ENCODE measurements at places on chromosomes 7 and 10.

DNA sequence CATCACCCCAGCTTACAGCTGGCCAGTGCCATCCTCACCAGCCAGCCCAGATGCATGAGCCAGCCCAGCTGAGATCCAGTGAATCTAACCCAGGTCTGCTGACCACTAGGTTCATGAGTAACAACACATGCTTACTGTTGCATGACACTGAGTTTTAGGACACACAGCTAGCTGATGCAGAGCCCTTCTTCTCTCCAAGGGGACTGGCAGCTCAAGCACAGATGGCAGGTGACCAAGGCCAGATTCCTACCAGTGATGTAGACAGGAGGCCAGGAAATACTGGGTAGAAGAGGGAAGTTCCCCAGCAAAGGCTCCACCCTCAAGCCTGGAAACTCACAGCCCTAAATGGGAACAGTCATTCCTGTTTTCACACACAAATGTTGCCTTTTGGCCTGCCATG is 236.6 kb downstream of the GRID1 start:
- no peak for DNase-seq

DNA sequence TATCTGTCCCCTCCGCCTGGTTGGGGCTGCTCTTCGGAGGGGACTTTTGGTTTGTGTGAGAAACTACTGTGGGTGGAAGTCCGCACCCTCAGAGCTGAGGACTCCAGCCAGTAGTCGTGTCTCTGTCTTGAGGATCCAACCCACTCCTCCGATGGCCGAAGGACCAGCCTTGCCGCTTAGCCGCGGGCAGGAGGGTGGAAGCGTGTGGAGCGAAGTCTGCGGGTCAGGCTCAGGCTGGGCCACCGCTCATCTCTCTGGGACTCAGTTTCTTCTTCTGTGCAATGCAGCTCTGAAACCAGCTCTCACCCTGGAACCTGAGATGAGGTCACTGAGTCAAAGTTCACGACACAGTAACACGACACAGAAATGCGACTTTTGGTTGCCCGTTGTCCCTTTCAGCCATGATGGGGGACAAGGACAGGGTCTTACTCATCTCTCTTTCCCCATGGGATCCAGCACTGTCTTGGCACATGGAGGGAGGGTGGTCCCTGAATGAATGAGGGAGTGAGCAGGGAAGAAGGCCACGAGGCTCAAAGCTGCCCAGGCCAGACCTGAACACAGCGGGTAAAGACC is 133.3 kb upstream of the PODXL start:
- no peak for DNase-seq

GRCh38 chr10:132355297-132355696 is 23.3 kb downstream of the LRRC27 start:
- DNase-seq: no peak

DNA sequence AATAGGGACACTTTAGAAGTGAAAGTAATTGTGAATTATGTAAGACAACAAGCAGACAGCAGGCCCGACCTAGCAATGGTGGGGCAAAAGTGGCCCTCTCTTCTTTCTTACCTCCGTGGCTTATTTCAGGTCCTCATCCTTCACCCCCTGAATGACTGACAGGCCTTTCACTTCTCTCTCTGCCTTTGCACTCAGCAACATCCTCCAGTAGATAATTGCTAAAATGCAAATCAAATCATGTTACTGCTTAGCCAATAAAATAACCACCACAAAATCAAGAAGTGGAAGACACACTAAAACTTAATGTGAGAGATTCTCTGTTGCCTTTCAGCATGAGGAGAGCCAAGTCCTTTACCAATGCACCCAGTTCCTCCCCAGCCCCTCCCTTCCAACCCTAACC is 274.6 kb upstream of the ZNF32 start:
- DNase-seq: no peak

DNA sequence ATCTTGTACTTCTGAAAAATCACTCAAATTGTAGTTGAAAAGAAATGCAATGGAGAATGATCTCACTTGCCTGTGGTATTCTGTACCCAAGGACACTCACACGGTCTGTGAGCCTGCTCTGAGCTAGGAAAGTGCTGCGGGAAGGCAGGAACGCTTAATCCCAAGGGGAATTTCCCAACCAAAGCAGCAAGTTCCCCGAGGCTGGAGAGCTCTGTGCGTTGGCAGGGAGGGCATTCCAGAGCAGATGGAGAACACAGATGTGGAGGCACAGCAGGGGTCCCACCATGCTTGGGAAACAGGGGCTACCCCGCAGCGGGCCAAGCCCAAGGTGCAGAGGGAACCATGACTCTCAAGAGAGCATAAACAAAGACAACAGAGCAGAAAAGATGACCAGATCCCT is 13.6 kb downstream of the SVIL start:
- no peak for DNase-seq

DNA sequence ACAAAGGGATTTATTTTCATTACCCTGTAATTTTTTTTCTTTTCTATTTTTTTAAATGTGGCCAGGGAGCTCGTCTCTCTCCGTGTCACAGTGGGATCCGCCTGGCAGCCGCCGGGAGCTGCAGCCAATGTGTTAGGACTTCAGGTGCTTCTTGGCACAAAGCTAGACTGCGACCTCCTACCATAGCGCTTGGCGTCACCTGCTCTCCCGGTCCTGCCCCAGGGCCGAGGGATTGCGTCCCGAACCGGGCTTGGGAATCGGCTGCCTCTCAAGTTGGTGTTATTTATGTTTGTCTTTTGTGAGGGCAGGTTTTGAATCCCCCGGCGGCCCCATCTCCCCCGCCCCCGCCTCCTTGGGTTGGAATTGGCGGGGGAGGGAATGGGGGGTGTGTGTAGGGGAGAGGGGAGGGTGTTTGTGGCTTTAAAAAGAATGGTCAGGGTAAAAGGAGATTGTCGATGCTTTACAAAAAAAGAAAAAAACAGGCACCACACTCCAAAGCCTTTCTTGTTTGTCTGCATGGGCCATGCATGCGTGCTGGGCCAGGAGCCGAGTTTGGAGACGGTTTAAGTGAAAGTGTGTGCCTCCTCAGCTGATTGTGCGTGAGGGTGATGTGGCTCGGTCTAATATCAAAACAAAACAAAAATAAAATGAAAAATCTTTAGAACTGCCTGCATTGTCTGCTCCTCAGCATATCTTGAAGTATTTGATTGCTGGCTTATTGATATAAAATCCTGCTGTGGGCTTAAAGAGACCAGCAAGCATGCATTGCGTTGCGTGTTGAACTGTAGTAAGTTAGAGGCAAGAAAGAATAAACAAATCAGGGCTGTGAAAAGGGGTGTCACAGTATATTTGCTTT is 1.2 kb downstream of the PPP1R9A start:
- DNase-seq: no peak

DNA sequence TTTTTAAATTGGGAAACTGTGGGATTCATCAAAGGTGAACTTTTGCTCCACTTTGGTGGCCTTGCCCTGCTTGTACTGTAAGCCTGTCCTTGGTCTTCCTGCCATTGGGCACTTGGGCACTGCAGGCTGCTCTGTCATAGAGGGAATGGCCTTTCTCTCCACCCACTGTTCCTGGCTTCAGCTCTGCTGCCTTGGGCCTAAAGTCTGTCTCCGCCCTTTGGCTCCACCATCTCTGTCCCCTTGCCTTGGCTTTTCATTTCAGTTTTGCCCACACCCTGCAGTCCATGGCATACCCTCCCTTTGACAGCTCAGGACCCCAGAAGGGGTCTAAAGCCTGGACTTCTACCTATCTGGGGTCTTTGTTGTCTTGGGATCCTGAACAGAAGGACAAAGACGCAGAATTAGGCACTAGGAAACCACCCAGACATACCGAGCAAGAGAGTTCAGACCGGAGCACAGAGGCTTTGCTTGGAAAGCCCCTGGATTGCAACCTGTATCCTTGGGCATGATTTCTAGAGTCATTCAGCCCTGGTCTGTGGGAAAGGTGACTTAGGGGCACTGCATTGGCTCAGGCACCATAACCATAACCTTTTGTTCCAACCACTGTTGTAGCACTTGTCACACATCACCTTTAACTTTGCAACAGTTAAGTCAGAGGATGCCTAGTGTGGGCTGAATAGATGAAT is 5.2 kb upstream of the ARHGAP22 start:
- DNase-seq: no peak

- no peak for DNase-seq
These were observed 52.1 kb downstream of the GNAI1 start for GRCh38 chr7:80186721-80187120.

DNA sequence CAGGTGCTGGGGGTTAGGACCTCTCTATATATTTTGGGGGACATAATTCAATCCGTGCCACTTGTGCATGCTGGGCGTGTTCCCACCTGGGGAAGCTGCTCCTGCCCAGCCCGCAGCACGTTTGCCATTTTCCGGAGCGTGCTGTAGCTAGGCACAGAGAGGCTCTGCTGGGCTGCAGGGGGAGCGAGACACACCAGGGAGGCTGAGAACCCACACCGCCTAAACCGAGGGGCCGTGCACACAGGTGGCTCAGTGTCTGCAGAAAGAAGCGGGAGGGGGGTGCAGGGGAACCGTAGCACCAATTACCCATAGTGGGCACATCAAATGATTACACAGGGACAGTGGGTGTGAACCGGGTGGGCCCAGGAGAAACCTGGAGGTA is 27.0 kb downstream of the PRKAG2 start:
- DNase-seq: no peak

GRCh38 chr7:132328047-132328620 is 248.1 kb downstream of the PLXNA4 start:
- no peak for DNase-seq

DNA sequence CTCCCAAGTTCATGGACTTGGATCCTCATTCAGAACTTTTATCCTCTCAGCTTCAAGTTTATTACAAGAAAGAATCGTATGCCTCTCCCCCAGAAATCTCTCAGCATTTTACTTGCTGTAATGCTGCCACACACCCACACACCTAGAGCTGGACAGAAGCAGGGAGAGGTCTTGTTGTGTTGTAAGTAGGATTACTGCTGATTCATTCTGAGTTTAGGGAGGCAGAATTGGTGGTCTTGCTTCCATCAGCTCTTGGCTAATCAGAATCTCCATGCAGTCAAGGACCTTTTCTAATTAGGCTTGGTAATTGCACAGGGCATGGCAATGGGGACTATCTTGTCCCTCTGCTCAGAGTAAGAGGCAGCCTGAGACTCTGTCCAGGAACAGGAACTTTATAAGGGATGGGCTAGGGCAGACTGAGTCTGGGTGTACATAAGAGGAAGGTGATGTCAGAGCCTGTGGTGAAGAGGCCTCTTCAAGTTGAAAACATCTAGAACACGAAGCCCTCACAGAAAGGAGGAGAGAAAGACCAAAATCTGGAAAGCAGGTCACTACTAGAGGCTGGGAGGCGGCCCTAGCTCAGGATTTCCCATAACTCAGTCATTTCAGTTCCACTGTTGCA is 7.0 kb upstream of the PTPRE start:
- DNase-seq: no peak

DNA sequence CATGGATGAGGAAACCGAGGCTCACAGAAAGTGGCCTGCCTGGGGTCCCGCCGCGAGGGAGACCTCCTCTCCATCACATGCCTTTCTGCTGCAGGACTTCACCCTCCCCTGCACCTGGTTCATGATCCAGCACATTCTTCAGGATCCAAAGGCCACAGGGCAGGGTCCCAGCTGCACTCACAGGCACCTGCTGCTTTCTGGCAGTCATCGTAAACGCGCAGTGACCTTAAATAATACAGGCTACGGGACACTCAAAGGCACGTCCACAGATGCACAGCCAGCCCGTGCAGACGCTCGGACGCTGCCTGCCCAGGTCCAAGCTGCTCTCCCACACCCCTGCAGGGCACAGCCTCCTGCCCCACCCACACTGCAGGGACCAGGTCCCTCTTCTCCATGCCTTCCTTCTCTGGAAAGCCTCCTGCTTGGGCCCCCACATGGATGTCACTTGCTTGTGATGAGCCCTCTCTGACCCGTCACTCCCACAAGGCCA is 49.9 kb downstream of the CALML3 start:
- DNase-seq: no peak

- no peak for DNase-seq
These were observed 271.2 kb downstream of the MAGI2 start for GRCh38 chr7:79182283-79182682.

GRCh38 chr7:94276795-94277194 is 117.9 kb upstream of the COL1A2 start:
- no peak for DNase-seq

DNA sequence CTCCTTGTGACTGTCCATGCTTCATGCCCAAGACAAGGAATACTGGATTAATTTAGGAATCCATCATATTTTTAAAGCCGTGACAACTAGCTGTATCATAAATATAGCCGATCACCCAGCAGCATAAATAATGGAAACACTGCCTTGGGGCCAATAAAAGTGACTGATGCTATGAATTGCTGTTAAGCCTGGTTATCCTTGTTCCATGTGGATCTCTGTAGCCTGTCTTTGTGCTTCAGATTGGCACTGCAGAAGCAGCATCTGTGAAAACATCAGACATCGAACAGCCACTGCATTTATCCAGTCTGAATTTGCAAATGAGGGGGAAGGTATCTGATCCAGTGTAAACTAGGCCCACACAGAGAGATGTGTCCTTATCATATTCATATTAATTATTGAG is 1181.8 kb downstream of the SORCS1 start:
- DNase-seq: no peak

DNA sequence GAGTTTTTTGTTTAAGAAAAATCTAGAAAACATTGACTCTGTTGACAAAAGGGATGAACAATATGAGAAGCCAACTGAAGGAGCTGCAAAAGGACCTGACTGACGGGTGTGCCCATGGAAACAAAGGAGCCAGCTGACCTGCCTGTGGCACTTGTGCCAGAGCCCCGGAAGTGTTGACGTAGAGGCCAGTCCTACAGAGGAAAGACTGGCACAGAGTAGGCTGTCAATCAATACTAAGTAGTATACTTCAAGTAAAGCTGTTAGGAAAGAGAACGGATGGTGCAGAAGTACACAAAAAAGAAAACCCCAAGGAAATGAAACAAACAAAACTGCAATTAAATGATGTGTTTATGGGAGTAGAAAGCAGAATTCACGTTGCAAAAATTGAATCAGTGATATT is 19.0 kb upstream of the ABI1 start:
- no peak for DNase-seq

DNA sequence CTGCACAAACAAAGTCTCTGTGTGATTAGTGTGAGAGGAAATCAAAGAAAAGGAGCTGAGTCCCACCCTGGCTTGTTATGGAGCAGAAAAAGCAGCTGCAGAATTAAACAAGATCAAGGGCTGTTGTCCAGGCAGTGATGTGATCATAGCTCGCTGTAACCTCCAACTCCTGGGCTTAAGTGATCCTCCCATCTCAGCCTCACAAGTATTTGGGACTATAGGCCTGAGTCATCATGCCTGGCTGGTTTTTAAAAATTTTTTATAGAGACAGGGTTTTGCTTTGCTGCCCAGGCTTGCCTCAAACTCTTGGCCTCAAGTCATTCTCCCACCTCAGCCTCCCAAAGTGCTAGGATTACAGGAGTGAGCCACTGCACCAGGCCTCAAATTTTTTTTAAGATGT is 88.9 kb downstream of the IPMK start:
- DNase-seq: no peak

GRCh38 chr10:110691139-110691538 is 47.0 kb downstream of the RBM20 start:
- DNase-seq: no peak

- DNase-seq: no peak
These were observed 36.6 kb downstream of the ADCY1 start for GRCh38 chr7:45610660-45611299.
